Activated CD4-positive, alpha-beta T cell treated with anti-CD3 and anti-CD28 coated beads, Interleukin-2, amount 50 U/mL, for 24 hours (primary cell): ENCODE measurements at places on chromosomes 6 and 20.

- no peak for DNase-seq
Measured at GRCh38 chr20:17643531-17644188, 38.4 kb downstream of the RRBP1 start.

DNA sequence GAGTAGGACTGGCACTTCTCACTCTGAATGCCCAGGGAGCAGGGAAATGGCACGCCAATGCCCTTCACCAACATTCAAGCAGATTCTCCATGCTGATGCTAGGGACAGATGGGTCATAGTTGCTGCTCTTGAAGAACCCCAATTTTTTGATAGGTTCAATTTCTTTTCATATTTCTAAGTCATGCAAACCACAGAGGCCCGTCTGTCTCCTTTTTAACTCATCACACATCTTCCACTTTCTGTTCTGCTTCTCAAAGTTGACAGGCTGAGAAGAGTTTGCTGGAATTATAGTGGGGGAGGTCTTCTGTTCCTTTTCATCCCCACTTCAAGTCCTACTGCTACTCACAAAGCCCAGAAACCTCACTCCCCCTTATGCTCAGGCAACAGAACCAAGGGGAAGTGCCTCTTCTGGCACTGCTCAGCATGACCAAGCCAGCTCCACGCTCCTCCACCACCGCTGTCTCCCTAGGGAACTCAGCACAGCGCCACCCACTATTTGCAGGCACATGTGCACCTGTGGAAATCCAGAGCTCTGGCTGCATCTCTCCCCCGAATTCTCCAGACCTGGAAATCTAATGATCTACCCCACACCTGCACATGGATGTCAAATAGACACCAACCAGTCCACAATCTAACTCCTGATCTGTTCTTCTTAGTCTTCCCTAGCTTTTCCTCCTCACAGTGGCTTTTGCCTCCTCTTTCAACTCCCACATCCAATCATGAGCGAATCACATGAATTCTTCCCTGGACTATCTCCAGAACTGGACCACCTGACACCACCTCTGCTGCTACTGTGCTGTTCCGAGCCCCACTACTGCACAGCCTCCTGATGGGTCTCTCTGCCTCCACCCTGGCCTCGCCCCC, 10.7 kb downstream of the ZBTB24 start:
- no peak for DNase-seq

DNA sequence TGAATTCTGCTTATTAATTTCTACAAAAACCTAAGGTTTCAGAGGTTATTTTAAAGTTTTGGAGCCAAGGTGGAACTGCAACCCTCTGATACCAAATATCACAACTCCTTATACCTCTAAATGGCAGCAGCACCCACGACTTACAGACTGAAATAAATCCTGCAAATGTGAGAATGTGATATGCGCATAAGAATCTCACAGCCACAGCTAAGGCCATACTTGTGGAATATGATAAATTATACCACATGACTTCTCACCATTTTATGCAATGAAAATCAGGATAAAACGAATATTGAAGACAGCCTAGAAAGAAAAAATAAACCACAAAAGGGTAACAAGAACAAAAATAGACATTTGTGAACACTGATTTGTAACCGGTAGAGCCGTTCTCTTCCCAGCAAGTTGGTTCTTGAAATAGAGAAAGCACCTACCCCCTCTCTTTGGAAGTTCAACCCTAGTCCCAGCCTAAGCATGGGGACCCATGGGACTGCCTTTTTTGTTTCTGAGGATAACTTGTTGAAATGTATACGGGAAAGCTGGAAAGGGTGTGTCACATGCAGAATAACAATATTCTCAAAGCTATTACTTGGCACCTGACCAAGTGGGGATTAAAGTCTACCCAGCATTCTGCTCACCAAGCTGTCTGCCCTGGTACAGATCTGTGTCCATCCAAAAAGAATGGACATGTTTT, 47.1 kb upstream of the MCM9 start:
- no peak for DNase-seq

DNA sequence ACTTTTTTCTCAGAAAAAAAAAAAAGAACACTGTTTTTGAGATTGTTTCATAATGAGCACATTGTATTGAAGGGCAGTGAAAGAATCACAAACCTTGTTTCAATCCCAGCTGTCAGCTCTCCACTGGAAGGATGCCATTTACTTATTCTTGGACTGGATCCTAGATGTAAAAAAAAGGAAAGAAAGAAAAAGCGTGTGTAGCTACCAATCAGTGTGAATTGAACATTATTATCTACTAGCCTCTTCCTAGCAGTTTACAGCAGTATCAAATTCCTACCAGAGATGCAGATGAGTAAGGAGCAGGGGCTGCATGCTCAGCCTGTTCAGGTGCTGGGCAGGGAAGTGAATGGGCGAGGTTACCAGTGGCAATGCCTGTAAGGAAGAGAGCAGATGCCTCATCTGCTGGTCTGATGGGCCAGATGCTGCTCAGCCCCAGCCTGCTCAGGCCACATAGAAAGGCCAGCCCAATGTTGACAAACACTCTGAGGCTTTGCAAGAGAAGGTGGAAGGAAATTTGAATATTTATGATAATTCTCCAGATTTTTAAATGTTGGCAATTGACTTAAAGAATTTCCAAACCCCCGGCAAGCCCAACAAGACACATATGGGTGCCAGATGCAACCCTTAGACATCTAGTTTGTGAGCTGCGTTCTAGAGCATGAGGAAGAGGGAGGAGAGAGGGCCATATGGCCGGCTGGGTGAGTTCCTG, 189.5 kb downstream of the IBTK start:
- no peak for DNase-seq

DNA sequence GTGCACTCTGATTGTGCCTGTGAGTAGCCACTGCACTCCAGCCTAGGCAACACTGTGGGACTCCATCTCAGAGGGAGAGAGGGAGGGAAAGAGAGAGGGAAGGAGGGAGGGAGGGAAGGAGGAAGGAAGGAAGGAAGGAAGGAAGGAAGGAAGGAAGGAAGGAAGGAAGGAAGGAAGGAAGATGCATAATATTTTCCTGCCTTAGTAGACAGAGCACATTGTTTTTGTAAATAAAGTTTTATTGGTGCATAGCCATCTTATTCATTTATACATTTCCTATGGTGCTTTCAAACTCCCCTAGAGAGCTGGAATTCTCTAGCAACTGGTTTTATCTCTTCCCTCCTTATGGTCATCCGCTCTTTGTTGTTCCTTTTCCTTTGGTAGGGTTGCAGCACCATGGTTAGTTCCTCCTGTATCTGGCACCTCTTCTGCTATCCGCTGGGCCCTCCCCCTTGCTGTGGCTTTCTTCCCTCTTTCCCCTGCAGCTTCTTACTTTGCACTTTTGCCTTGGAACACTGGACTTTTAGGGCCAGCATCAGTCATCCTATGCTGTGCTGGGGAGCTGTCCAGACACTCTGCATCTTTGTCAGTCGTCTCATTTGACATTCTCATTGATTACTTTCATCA, 20.2 kb downstream of the GPR6 start:
- DNase-seq = no peak
